Heart right ventricle (tissue), 16 donors: ENCODE measurements at places on chromosomes 7 and 10. TPM values are rescaled to one million over a fixed set of nuclear protein-coding genes. Genes with fewer than 3 reads are reported as not detected.

The IL15RA gene
- total RNA-seq: 5.6 TPM

DNA sequence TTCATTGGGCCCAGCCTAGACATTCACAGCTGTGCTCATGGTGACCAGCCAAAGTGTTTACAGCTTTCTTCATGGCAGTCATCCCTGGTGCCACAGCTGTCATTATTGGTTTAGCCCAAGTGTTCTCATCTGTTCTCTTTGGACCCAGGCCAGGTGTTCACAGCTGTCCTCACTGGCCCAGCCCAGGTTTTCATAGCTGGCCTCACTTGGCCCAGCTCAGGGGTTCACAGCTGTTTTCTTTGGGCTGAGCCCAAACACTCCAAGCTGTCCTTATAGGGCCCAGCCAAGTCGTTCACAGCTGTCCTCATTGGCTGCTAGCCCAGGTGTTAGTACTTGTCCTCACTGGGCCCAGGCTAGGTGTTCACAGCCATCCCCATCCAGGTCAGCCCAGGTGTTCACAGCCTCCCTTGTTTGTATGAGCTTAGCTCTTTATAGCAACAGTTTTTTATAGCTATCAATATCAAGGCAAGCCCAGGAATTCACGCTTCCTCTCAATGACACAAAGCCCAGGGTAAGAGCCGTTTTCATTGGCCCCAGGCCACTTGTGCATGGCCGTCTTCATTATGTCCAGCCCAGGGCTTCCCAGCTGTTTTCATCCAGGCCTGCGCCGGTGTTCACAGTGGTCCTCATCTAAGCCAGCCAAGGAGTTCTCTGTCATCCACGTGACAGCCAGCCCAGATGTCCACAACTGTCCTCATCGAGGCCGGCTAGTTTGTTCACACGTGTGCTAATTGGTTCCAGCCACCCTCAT lies 11.6 kb downstream of the FRG2B start:
- DNase-seq: no peak

The MACC1 gene
- total RNA-seq: 0.02 TPM

The XPNPEP1 gene
- total RNA-seq: 46.1 TPM

DNA sequence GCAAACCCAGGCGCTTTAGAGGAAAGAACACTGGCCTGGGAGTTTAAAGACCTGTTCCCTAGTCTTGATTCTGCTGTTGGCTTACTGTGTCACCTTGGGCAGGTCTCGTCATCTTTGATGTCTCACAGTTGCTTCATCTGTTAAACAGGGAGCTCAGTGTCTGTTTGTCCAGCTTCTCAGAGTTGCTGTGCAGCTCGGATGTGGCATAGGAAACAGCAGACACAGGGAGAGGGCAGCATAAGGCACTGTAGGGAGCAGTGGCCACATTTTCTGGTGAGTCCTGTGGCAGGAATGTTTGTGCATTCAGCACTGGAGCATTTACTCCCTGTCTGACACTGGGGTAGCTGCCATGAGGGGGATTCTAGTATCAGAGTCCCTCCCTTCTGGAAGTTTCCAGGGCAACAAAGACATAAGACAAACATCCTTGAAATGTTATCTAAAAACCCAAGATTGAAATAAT lies 2.0 kb downstream of the REPIN1 start:
- DNase-seq: no peak

GRCh38 chr10:104925232-104925851 lies 284.3 kb downstream of the SORCS3 start:
- DNase-seq: no peak

The KCNIP2 gene
- 134 TPM for total RNA-seq
